ENCODE measurements at places on chromosomes 4 and X.

DNA sequence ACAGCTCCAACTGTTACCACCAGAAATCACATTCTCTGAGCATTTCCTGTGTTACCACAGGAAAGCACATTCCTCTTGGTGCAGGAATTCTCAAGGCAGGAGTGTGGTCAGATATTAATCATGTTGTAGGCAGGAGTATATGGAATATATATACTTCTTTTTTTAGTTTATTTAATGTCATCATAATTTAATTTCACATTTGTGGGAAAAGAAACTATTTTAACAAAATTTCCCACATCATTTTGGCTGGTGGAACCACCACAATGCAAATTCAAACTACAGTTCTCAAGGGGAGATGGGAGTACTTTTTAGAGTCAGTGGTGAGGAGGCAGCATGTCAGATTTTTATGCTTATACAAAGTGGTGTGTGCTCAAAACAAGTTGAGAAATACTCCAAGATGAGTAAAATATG, 139.0 kb downstream of the ATP10D start:
- no peak for DNase-seq

GRCh38 chr4:98833384-98833783, 95.5 kb downstream of the EIF4E start:
- no peak for DNase-seq

DNA sequence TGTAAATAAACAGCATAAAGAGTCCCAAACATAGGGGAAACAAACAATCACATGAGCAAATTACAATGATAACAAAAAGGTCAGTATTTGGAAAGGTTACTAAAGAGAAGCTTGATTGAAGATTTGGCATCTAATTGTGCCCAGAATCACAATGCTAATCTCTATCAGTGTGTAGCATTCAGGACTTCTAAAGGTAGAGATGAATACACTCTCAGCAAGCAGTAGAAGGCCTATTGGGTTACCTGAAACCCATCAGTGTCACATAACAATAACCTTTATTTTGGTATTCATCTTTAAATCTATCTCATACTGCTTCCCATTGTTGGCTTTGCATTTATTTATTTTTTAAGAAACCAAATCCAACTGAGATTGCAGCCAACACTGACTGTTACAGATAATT, 319.5 kb downstream of the ACTRT1 start:
- no peak for DNase-seq

- no peak for DNase-seq
Measured at GRCh38 chr4:35963383-35963782, 280.9 kb downstream of the ARAP2 start.

GRCh38 chrX:39518476-39519029, 579.2 kb downstream of the BCOR start:
- DNase-seq: no peak

GRCh38 chrX:11465648-11466411, 172.6 kb downstream of the AMELX start:
- no peak for DNase-seq

GRCh38 chrX:80216086-80216485, 201.5 kb downstream of the TBX22 start:
- DNase-seq: no peak

- DNase-seq: no peak
Measured at GRCh38 chr4:23485801-23486200, 404.0 kb downstream of the PPARGC1A start.

GRCh38 chrX:40040686-40041461, 56.9 kb downstream of the BCOR start:
- DNase-seq: no peak

DNA sequence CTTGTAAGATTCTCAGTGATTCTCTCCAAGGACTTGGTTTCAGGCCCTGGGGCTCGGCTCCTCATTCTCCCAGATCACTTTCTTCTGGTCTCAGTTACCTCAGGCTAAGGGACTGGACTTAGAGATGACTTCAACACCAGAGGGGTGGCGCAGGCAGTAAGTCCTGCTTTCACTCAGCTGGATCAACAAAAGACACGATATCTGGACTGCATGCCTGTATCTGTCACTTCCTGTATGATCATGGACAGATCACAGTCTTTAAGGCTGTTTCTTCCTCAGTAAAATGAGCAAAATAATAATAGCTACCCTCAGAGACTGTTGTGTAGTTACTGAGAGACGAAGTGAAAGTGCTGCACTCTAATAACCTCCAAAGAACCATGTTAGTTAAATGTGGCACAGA, 19.5 kb upstream of the CXCR3 start:
- no peak for DNase-seq

DNA sequence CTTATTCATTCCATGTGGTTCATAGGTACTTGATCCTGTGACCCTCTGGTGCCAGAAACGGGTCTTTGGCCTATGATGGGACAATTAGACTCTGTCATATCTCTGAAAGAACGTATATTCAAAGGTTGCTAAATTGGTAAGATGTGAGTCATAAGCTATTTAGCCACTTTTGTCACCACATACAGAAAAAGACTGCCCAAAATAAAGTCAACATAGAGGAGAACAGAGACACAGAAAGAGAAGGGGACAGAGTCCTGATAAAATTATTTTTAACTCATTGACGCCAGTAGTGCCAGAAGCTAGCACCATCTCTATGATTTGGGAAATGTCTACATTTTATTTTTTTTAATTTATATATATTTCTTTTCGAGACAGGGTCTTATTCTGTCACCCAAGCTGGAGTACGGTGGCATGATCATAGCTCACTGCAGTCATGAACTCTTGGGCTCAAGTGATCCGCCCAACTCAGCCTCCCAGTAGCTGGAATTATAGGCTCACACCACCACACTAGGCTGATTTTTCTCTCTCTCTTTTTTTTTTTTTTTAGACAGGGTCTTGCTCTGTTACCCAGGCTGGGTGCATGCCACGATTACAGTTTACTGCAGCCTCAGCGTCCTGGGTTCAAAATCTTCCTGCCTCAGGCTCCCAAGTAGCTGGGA, 92.1 kb upstream of the COX18 start:
- DNase-seq: no peak

DNA sequence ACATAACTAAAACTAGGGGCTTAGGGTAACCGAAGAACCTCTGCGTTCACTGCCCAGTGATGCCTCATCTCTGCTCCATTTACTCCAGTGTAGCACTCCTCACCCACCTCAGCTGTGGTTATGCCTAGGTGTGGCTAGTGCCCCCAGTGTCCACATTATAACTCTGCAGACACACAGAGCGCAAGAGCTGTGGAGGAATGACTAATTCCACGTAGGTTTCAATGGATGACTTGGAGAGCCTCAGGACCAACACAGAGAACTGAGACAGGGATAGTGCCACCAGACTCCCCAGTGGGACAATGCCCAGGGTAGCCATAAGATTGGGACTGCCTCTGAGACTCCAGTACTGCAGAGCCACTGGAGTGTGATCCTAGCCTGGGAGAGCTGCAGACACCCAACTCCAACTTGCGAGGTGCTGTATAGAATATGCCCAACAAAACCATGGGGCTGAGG, 542.4 kb upstream of the DIPK2B start:
- DNase-seq: no peak

- DNase-seq: no peak
Measured at GRCh38 chrX:49310371-49310770, 6.9 kb downstream of the GAGE10 start.

DNA sequence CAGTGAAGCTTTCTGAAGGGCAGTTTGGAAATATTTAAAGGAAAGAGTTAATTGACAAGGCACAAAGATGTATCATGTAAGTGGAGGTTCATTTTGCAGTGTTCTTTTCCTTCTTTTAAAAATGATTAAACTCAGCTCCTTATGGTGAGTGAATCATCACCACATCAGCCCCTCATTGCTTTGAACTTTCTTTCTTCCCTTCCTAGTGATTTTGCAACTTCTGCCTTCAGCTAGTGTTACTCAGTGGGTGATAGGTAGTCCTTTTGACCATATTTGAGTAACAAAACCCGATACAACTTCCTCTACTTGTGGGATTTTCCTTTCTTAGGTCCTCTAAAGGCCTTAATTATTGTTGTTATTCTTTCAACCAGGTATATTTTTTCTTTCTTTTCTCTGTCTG, 8.2 kb downstream of the ZCCHC4 start:
- DNase-seq: no peak

DNA sequence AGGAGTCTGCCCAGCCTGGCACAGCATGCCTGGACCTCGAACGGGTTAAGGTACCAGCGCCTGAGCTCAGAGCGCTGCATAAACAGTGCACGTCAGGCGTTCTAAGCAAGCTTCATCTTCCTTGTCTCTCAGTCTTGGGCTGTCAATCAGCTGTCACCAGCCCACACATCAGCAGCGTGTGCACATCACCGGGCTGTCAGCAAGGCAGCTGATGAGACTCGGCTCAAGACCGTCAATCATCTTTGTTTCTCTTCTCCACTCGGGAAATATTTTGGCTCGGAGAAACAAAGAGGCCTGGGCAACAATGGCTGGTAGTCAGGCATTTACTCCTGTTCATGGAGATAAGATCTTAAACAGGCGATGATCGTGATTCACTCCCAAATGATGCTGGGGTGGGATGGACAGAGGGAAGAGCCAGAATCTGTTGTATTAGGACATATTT, 141.3 kb downstream of the LDB2 start:
- DNase-seq: no peak

DNA sequence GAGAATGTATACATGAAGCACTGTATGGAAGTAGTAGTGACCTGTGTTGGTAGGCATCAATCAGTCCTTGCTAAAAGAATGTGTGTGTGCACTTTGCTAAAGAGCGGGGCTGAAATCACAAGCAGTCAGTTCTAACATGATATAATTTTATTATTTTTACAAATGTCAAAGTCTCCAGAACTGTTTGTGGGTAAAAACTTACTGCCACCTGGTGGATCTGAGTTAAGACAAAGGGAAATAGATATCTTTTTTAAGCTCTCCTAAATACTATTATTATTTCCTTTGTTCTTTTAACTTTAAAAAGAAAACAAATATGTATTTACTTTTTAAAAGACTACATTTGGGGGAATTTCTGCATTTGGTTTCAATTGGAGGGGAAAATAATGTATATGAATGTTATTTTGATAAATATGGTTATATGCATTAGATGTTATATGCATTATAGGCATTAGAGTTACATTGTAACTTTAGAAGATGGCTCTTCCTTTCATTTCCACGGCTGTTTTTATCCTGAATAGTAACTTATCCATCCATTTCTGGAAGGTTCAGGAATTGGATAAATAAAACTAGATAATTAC, 7.8 kb upstream of the CLOCK start:
- DNase-seq: peak; percentile 13

All from NCI-H446 (cell line).